ENCODE measurements at places on chromosomes 11 and 22. TPM values are rescaled to one million over a fixed set of nuclear protein-coding genes. Genes with fewer than 3 reads are reported as not detected.

- DNase-seq = no peak
Measured at GRCh38 chr11:331358-332060, 10.8 kb upstream of the IFITM3 start.

Gene PLEKHA7
- 14.9 TPM for total RNA-seq

DNA sequence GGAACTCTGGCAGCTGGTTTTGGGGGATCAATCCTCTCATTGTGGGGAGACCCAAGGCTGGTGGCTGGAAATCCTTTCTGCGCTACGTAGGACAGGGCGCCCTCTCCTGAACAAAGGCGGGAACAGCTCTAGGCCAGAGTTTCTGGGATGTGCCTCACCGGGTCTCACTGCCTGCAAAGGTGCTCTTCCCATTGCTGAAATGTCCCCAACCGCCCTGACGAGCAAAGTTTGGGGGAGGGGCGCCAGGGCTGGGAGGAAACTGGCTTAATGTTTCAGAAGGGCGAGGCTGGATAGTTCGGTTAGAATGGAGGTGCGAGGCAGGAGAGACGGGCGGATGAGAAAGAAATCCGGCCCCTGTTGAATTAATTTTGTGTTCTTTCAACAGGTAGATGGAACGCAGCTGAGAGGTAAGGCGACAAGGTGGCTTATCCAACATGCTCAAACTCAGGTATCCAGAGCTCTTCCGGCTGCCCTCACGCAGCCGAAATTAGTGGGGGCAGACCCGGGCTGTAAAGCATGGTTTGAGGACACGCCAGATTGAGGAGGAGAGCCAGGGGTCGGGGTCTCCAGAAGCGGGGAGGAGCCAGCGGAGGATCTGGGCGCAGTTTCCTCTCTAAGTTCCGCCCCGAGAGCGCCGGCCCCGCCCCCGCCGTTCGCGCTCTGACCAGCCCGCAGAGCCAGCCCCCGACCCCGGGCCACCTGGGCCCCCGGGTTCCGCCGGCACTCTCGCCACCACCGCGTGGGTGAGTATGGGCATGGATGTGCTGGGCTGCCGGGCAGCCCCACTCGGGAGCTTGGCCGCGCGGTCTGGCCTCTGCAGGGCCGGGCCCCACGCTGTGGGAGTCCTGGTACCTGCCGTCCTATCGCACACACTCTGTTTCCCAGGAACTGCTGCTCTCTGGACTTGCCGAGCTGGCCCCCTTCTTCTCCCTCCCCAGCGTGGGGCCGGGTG lies at the start of gene PGAP2:
PGAP2 (plus strand) TSS at position 652 of the 952 bp plus-strand sequence. CDS start 2,700 bp downstream, outside the sequence.
- DNase-seq = no peak

Gene C22orf31
- total RNA-seq = not detected

Gene ATG13
- total RNA-seq = 88.6 TPM

GRCh38 chr22:16609548-16610261 lies 17.1 kb upstream of the CCT8L2 start:
- DNase-seq = no peak

DNA sequence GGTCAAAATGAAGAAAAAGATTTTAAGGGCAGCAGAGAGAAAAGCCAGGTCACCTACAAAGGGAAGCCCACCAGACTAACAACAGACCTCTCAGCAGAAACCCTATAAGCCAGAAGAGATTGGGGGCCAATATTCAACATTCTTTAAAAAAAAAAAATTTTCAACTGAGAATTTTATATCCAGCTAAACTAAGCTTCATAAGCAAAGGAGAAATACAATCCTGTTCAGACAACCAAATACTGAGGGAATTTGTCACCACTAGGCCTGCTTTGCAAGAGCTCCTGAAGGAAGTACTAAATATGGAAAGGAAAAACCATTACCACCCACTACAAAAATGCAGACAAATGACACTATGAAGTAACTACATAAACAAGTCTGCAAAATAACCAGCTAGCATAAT lies 13.1 kb downstream of the PATE4 start:
- DNase-seq = no peak

GRCh38 chr11:26579683-26580082 lies 7.6 kb upstream of the MUC15 start:
- DNase-seq = no peak

Gene MEN1
- 27.1 TPM for total RNA-seq

DNA sequence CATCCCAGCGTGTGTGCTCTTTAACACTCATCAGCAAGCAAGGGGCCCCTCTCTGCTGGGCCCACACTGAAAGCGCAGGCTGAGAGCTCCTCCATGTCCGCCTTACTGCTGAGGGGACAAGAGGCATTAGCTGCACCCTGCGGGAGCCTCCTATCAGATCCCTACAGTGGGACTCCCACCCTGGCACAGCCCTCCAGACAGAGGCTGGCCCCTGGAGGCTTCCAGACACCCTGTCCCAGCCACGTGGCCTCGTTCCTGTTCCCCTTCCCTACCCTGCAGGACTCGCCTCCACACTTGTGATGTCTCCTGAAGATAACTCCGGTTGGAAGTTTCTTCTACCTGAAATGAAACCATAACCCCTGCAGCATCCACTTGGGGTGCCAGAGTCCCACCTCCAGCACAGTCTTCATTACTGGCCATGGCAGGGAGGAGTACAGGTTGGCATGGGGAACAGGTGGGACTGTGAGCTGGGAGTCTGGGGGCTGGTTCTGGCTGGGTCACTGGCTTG lies 5.0 kb upstream of the SH3BP1 start:
- no peak for DNase-seq

Gene CASP5
- total RNA-seq = not detected

Gene PATE4
- not detected for total RNA-seq

Gene TRIM51
- total RNA-seq = not detected

GRCh38 chr11:71474141-71474770 lies 21.3 kb downstream of the NADSYN1 start:
- DNase-seq = no peak

GRCh38 chr11:9563196-9563730 lies 10.2 kb upstream of the WEE1 start:
- no peak for DNase-seq

All from osteocyte (in vitro differentiated cells).